ENCODE measurements at places on chromosomes 16 and 17.
A peak's percentile ranks its signal among the peaks of the same experiment; 100 is the strongest.

- DNase-seq, result no peak
Measured at GRCh38 chr17:31550389-31551056, 159.0 kb downstream of the RAB11FIP4 start.

DNA sequence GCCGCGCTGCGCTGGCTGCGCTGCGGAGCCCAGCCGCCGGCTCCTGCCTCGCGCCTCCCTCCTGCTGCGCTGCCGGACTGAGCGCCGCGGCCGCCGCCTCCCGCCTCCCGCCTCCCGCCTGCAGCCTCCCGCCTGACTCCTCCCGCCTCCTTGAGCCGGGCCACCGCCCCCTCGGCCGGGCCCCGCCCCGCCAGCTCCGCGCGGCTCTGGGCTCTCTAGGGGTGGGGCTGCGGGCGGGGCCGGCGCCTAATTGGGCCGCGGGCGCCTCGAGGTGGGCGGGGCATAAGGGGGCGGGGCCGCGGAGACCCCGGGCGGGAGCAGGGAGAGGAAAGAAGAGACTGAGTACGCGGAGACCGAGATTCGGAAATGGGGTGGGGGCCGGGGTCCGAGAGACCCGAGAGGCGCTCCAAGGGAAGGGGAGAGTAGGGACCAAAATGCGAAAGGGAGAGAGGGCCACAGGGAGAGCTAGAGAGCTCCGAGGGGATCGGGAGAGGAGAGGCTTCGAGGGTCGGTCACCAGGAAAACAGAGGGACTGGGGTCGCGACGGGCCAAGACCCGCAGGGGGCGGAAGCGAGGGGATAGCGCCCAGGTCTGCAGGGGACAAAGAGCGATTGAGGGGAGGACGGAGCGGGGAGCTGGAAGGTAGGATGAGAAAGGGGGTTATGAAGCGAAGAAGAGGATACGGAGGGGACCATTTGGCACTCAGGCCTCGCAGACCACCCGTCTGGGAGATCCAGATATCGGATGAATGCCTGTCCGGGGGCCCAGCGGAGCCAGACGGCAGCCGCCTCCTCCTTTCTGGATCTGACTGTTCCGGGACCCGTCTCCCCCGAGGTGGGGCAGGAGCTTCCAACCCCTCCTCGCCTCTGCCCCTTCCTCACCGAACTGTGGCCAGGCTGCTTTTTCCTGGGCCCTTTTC, at the start of gene C1QL1:
TSS of gene C1QL1 (minus strand) at position 79 of the 919 bp plus-strand sequence. CDS start 255 bp downstream, outside the sequence.
- DNase-seq, result peak; percentile 87

DNA sequence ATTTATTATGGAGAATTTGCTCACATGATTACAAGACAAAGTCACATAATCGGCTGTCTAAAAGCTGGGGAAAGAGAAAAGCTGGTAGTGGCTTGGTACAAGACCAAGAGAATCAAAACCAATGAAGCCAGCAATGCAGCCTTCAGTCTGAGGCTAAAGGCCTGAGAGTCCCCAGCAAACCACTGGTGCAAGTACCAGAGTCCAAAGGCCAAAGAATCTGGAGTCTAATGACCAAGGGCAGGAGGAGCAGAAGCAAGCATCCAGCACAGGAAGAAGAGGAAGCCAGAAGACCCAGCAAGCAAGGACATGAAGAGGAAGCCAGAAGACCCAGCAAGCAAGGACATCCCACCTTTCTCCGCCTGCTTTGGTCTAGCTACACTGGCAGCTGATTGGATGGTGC, 250.6 kb upstream of the SALL1 start:
- DNase-seq, result no peak

- no peak for DNase-seq
Measured at GRCh38 chr16:55563797-55564196, 2.7 kb upstream of the CAPNS2 start.

GRCh38 chr17:74361230-74362068, at the start of gene BTBD17:
TSS of gene BTBD17 (minus strand) at chr17:74361868. CDS start at chr17:74361819, 49 bp downstream.
- DNase-seq, result peak; percentile 94

- DNase-seq, result no peak
Measured at GRCh38 chr17:70478902-70479301, 309.6 kb downstream of the KCNJ2 start.

- no peak for DNase-seq
Measured at GRCh38 chr17:37068266-37068665, 119.5 kb downstream of the AATF start.

DNA sequence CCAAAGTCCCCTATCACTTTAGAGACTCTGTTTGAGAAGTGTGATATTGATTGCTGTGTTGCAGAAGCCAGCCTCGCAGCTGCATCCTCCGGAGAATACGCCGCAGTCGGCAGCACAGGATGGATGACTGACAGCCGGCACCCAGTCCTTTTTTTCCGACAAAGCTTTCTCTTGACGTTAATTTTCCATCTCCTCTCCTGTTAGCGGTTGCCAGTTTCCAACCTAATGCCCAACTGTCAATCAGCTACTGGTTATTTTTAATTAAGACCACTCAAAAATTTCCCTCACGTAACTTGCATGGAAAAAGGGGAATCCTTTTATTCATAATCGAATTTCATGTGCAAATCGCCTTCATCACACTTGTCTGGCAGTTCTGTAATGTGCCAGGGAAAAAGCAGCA, 953.9 kb downstream of the CDH11 start:
- no peak for DNase-seq

Measured in NCI-H1092 (cell line).